Sciatic nerve (tissue), 2 donors: ENCODE measurements at places on chromosomes 12 and 14.

DNA sequence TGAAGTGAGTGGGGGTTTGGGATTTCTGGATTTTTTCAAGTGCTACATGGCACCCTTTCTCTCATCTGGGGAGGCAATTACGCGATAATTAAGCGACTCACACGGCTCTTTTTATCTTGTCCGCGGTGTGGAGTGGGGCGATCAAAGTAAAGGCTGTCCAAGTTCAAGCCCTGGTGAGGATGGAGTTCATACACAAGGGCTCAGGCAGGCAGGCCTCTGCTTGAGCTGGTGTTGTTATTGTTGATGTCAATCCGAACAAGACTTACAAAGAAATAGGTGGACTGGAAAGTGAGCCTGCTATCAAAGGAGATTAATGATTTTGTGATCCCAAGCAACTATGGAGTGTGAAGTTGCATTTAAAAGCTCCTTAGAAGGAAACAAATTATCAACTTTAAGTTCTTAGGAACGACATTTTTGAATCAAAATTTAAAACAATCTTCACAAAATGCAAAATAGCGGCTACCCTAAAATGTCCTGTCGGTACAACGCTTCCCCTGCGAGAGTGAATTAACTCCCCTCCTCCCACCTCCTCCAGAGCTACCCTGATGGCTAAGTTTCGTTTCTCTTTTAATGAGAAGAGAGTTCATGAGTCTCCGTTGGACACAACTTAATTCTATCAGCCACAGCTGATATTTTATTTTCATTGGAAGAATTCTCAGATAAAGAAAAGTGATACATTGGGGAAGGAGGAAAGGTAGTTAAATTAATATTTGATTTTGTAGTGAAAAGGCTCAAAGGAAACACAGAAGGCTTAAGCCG is 5.9 kb downstream of the FOXA1 start:
- DNase-seq, result no peak

- DNase-seq, result no peak
These were observed 100.1 kb downstream of the HEATR5A start for GRCh38 chr14:31320216-31320615.

GRCh38 chr14:73162251-73162650 is 25.9 kb downstream of the PSEN1 start:
- DNase-seq, result no peak

- DNase-seq, result no peak
These were observed 150.3 kb upstream of the AVPR1A start for GRCh38 chr12:63301311-63301710.

- no peak for DNase-seq
These were observed 54.1 kb upstream of the ASPG start for GRCh38 chr14:104031384-104031783.

DNA sequence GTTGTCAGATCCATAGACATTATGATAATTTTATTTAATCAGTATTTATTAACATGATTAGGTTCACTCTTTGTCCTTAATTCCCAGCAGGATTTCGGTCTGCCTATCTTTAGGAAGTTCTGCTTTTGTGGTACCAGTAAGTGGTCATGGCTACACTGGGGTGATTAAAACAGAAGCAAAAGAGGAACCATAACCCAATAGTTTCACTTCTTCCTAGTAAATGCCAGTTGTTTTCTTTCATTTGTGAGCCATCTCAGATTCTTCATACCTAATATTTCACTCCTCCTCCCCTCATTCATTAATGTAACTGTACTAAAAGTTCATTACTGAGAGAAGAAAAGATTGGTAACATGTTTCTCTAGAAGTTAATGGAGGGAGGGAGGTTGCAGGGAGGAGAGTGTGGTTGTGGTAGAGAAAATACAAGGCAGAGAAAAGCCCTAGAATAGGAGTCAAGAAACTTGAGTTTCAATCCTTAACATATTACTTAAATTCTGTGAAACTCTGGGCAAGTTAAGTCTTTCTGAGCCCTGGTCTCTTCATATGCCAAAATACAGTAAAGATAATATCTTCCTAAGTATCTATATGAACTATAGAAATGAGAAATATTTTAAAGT is 101.2 kb downstream of the PEBP1 start:
- no peak for DNase-seq

- DNase-seq, result no peak
These were observed 115.1 kb downstream of the BEGAIN start for GRCh38 chr14:100472094-100472455.

- no peak for DNase-seq
These were observed at the start of gene TEX52 for GRCh38 chr12:2857021-2857431. TSS of gene TEX52 (minus strand) at chr12:2857039. CDS start at chr12:2857026, 13 bp downstream.

DNA sequence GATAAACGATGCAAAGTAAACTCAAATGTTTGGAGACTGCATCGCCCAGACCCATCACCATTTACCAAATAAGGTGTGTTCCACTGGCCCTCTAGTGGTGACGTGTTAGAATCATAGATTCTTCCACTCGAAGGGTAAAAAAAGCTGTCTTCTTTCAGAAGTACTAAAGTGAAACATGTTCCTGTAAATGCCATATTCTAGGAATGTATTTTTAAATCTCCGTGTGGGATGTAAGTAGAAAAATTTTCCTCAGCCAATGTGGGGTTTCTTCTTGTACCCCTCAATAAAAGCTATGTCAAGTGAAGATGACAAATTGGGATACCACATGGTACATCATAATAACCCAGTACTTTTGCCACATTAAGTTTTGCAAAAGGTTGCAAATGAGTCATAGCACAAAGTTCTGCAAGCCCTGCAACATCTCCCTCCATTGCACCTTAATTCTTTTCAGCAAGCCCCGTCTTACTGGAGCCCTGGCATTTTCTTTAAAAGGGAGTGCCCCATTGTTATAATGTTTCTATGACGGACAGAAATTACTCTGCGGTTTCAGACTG is 100.8 kb downstream of the CCER1 start:
- no peak for DNase-seq

- peak; percentile 46 for DNase-seq
These were observed 39.5 kb upstream of the RIN3 start for GRCh38 chr14:92473969-92474535.

DNA sequence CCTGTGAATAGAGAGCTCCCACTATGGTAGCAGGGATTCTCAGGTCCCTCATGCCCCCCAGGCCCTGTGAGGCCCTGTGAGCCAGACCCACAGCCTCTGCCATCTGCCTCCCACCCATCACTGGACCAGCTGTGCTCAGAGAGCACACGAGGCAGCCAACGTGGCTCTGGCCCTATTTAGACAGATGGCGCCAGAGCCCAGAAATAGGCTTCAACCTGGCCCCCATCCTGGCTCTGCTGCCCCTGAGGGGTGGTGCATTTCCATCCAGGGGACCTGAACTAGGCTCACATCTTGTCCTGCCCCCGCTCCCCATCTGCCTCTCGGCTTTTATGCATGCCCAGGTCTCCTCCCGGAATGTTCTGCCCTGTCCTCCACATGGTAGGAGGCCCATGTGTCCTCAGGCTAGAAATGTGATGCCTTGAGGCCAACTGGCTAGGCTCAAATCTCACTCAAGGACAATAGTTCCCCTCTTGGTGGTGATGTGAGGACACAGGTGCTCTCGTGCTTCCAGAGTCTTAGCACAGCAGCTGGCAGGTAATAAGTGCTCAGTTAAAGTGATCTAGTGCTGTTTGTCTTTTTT is 18.9 kb downstream of the TMEM63C start:
- no peak for DNase-seq

DNA sequence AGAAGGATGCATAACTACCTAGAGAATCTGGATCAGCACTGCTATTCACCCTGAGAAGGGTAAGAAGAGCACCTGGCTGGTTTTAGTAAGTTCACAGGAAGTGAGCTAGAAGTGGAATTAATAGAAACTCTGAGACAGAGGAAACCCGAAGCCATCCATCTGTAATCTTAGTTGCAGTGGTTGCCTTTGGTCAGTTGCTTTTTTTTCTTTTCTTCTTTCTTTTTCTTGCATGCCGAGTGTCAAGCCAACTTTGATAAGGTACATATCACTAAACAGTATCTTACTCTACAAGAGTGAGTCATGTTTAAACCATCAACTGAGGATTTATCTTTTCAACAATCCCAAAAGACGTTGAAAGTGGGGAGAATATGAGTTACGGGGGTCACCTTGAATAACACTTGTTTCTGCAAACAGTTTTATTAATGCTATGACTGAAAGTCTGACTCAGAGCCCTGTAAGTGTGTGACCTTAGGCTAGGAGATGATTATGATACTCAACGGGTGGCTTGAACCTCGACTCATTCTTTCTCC is 26.7 kb downstream of the C12orf75 start:
- DNase-seq, result no peak

- no peak for DNase-seq
These were observed 24.0 kb upstream of the KRT78 start for GRCh38 chr12:52872644-52873389.

- no peak for DNase-seq
These were observed 4.8 kb upstream of the LMNTD1 start for GRCh38 chr12:25557830-25558436.

DNA sequence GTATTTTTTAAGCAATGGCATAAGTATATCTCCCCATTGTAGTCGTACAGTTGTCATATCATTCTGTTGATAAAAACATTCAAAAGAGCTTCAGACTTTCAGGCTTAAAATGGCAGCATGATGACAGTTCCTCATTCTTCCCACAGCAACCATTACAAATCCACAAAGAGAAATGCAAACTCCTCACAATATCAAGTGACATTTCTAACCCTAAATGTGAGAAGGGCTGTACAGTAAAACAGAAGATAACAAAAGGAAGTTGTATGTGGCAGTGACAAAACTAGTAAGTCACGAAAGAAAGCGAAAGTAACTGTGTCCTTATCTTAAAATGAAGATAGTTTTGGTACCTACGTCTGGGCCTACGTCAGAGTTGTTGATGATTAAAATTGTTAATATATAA is 46.7 kb downstream of the GXYLT1 start:
- DNase-seq, result no peak
